ENCODE measurements at places on chromosomes 1 and 21.
A peak's percentile ranks its signal among the peaks of the same experiment; 100 is the strongest.

- DNase-seq: no peak
Measured at GRCh38 chr1:220906561-220907334, 27.5 kb downstream of the HLX start.

DNA sequence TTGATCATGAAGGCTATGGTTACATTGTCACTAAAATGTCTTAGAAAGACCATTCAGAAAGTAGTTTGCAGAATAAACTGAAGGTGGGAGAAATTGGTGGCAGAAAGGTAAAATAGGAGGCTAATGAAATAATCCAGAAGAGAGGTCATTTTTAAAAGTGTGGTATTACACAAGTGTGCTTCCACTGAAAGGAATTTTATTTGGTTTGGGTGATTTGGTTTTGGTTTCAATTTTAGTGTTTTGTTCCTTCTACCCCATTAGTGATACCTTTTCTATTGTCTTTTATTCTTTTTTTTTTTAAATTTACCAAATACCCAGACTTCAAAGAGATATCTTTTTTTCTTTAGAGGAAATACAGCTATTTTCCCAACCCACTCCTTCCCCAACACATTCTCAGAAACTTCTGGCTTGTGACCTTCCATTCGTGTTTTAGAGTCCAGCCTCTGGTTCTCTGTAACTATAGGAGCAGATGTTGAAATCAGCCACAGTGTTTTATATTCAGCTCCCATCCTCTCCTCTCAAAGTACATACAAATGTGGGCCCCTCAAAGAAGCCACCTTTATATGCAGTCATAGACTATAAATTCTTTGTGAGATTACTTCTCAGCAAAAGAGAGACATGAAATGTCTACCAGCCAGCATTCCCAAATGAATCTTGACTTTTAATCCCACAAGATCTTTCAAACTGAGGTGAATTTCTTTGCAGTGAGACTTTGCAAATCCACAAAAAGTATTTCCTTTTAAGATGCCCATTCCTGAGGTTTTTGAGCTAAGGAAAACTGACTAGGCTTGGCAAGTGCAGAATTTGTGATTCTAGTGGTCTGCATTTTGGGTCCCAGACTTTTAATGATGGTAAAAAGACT is 42.0 kb upstream of the PALMD start:
- no peak for DNase-seq

GRCh38 chr1:244384066-244384465 is 67.6 kb downstream of the ADSS2 start:
- DNase-seq: no peak

GRCh38 chr1:202241376-202242079 is 47.9 kb downstream of the LGR6 start:
- no peak for DNase-seq

DNA sequence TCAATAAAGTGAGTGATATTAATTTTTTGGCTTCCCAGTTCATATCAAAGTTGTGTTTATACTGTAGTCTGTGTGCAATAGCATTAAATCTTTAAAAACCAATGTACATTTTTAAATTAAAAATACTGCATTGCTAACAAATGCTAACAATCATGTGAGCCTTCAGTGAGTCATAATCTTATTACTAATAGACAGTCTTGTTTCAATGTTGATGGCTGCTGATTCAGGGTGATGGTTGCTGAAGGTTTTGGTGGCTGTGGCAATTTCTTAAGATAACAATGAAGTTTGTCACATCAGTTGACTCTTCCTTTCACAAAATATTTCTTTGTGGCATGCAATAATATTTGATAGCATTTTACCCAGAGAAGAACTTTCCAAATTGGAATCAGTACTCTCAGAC is 109.0 kb downstream of the ZMYM4 start:
- DNase-seq: no peak

DNA sequence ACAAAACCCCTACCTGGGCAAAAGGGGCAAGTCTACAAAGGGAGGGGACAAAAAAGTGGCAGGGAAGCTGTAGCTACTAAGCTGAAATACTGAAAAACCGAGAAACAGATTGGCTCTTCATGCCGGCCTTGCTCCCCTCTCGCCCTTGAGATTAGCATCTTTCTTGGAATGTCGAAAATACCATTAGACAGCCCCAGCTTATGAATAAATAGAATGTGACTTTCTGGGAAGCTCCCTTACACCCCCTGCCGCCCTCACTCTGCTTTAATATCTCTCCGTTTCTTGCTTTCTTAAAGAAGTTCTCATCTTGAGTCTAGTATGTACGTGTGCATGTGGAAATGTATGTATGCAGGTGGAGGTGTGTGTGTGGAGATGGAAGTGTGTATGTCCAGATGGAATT is 14.1 kb downstream of the TRAF3IP3 start:
- DNase-seq: no peak

DNA sequence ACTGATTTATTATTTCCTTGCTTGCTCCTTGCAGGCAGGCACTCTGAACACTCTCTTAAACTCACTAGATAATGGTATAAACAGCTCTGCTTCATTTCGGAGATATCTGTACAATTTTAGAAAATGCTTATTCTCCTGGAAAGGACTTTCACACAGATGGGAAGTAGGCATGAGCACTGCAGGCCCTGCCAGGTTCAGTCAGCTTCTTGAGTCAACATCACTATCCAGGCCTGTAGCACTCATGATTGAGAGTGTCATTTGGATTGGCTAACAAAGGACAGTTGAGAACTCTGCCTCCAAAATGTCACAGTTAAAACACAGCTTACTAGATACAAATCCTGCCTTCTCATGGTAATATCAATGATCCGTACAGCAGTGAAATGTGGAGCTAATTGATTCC is 181.9 kb downstream of the CYYR1 start:
- DNase-seq: no peak

- peak; percentile 76 for DNase-seq
Measured at GRCh38 chr1:37811027-37811655, 3.1 kb upstream of the YRDC start.

GRCh38 chr1:18684303-18684702 is 53.7 kb downstream of the PAX7 start:
- DNase-seq: no peak

DNA sequence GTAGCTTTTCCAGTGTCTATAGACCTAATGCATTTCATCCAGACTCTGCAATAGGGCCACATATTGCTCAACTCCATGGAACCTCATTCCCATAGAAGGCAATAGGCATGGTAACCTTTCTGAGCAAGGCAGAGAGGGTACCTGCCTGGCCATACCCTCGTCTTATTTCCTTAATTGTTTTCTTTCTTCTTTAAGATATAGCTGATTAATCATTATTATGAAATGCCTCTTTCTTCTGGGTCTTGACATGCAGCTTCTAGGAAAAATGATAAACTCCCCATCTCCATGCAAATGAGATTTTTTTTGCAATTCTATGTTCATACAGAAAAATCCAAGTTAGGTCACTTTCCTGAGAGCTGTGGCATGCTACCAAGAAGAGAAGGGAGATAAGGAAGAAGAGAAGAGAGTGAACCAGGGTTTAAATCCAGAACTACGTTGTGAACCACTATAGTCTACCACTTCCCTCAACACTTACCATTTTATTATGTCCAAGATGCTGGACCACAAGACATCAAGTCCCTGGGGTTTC is 33.0 kb upstream of the IL20 start:
- no peak for DNase-seq

GRCh38 chr1:23645338-23645737 is 46.3 kb upstream of the RPL11 start:
- no peak for DNase-seq

DNA sequence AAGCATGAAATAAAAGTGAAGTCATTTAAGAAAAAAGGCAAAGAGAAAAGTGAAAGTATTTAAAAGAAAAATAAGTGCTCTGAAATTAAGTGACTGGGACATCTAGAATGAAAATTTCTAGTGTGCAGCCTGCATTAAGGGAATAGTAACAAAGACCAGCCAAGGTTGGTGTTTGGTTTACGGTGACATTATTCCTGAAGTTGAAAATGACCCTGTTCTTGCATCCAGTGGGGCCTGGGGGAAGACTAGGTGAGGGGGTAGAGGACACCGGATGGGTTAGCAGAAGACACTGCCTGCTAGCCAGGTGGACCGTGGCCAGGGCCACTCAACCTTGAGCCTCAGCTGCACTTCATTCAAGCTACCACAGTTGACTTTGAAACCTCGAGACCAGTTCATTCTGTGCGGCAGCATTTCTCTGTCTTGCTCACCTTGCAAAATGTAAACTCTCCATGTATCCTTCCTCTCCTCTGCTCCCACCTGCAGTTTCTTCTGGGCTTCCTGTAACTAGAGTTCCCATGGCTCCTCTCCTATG is 14.3 kb upstream of the KCNK1 start:
- DNase-seq: no peak

GRCh38 chr1:220516014-220516721 is 11.8 kb upstream of the MARK1 start:
- DNase-seq: peak; percentile 32

GRCh38 chr1:87137342-87137739 is 191.3 kb upstream of the LMO4 start:
- no peak for DNase-seq

DNA sequence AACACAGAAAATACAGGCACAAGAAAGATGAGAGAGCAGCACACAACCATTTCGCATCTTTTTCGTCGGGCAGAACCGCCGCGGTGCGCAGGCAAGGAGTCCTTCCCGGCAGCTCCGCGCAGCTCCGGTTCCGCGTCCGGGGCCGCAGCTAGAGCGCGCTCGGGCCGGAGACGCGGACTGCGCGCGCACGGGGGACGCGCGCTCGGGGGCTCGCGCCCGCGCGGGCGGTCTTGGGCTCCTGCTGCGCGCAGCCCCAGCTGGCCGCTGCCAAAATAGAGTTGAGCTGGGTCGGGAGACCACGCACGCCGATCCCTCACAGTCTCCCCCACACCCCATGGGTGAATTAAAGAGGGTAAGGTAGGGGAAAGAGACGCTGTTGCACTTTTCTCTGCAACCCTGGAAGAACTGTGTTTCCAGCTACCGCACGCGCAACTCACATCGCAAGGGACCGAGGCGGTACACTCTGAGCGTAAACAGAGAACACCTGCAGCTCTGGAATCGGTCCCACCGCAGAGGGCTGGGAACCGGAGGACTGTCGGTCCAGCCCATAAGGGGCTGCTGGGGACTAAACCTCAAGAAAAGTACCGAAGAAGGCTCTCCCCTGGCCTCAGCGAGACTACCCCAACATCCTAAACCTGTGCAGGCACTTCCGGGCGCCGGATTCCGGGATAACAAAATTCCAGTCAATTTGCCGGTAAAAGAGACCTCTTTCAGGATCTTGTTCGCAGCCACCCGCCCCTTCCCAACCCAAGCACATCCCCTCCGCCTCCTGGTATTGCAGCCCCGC is 1.7 kb downstream of the NR5A2 start:
- no peak for DNase-seq

- no peak for DNase-seq
Measured at GRCh38 chr1:204623365-204623893, 62.1 kb downstream of the LRRN2 start.

GRCh38 chr21:16005996-16006395 is 276.2 kb downstream of the USP25 start:
- no peak for DNase-seq
